Activated B cell treated with CpG ODN at 0.5 μM for 24 hours (primary cell): ENCODE measurements at places on chromosomes 7 and 10.

- peak overlapping the region; percentile 67 for H3K4me3 ChIP-seq
- no peaks in the 10 kb centered on the region for H3K36me3 ChIP-seq
- no peak overlapping the region for H3K27ac ChIP-seq
- peaks cover 48% of the 10 kb centered on the region for H3K27me3 ChIP-seq
- peaks cover 26% of the 10 kb centered on the region for H3K4me1 ChIP-seq
Measured at GRCh38 chr7:141072548-141073172, 1.2 kb upstream of the TMEM178B start.

GRCh38 chr7:102270178-102270887, 16.3 kb upstream of the SH2B2 start:
- H3K4me3 ChIP-seq, result no peak overlapping the region
- H3K27ac ChIP-seq, result no peak overlapping the region
- H3K36me3 ChIP-seq, result no peaks in the 10 kb centered on the region
- peaks cover 4% of the 10 kb centered on the region for H3K4me1 ChIP-seq
- H3K27me3 ChIP-seq, result no peaks in the 10 kb centered on the region

DNA sequence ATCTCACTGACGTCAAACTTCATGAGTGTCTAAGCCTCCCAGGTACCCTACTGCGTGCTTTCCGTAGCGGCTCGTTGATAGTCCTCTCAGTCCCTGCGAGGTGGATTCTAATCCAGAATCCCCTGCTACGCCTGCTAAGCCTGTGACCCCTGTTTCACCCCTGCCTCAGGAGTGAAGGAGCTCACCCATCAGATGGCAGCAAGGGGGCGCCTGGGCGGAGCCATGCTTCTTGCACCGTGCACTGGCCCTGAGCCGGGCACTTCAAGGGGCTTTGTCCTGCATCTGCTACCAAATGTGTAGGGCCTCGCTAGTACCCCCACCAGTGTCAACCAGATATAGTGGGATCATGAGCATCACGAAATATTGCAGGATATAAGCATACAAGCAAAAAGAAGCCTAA, 918 bp upstream of the STRA8 start:
- no peak overlapping the region for H3K27ac ChIP-seq
- H3K4me3 ChIP-seq, result no peak overlapping the region

GRCh38 chr7:129986600-129986999, 33.8 kb upstream of the UBE2H start:
- H3K27ac ChIP-seq, result no peak overlapping the region
- no peak overlapping the region for H3K4me3 ChIP-seq
- peaks cover 9% of the 10 kb centered on the region for H3K4me1 ChIP-seq
- no peaks in the 10 kb centered on the region for H3K36me3 ChIP-seq
- no peak for DNase-seq

DNA sequence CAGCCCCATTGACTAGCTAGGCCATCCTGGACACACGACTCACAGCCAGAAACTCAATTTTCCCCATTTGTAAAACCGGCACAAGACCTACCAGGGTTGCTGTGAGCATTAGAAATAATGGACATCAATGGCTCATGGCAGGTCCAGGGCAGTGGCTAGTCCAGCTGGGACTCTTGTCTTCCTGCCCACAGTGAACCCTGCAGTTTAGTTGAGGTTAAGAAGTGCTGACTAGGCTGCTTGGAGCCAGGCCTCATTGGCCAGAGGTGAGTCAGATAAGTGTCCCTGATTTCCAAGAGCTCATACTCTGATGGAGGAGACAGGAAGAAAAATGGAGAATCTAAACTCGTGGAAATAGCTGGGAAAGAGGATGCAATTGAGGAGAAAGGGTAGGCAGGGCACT, 123.4 kb upstream of the ZNF92 start:
- no peak overlapping the region for H3K27ac ChIP-seq
- peaks cover 12% of the 10 kb centered on the region for H3K27me3 ChIP-seq
- no peaks in the 10 kb centered on the region for H3K36me3 ChIP-seq
- H3K4me1 ChIP-seq, result peaks cover 9% of the 10 kb centered on the region

DNA sequence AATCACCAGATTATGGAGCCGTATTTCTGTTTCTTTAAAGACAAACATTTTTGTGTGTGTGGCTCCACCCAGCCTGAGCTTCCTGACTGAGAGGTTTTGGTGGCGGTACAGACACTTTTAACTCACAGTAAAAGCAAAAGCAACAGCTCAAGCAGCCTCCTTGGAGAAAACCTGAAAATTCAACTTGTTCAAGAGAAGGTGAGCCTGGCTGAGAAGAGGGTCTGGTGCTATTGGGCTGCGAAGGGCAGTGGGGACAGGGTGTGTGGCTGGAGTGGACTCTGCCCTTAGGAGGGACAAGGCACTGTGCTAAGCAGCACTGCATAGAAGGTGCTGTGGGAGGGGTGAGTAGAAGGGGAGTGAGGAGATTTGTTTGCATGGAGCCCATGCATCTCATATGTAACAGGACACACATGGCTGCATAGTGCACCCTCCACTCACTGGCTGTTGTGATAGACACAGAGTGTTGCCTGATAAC, at the start of gene GIMAP7:
Gene GIMAP7 (plus strand): TSS at position 125 of the 475 bp plus-strand sequence. CDS start 5,103 bp downstream, outside the sequence.
- H3K27ac ChIP-seq, result no peak within 1 kb of the TSS
- H3K4me1 ChIP-seq, result peaks cover 8% of the 10 kb centered on the region
- peaks cover 12% of the 10 kb centered on the region for H3K27me3 ChIP-seq
- no peaks in the 10 kb centered on the region for H3K36me3 ChIP-seq

- no peak overlapping the region for H3K27ac ChIP-seq
- no peaks in the 10 kb centered on the region for H3K4me1 ChIP-seq
- DNase-seq, result no peak
- peaks cover 3% of the 10 kb centered on the region for H3K27me3 ChIP-seq
- no peak overlapping the region for H3K4me3 ChIP-seq
Measured at GRCh38 chr7:108805808-108806397, 236.2 kb downstream of the DNAJB9 start.
